Astrocyte of the hippocampus (primary cell): ENCODE measurements at places on chromosomes 16 and 17.
A peak's percentile ranks its signal among the peaks of the same experiment; 100 is the strongest.

DNA sequence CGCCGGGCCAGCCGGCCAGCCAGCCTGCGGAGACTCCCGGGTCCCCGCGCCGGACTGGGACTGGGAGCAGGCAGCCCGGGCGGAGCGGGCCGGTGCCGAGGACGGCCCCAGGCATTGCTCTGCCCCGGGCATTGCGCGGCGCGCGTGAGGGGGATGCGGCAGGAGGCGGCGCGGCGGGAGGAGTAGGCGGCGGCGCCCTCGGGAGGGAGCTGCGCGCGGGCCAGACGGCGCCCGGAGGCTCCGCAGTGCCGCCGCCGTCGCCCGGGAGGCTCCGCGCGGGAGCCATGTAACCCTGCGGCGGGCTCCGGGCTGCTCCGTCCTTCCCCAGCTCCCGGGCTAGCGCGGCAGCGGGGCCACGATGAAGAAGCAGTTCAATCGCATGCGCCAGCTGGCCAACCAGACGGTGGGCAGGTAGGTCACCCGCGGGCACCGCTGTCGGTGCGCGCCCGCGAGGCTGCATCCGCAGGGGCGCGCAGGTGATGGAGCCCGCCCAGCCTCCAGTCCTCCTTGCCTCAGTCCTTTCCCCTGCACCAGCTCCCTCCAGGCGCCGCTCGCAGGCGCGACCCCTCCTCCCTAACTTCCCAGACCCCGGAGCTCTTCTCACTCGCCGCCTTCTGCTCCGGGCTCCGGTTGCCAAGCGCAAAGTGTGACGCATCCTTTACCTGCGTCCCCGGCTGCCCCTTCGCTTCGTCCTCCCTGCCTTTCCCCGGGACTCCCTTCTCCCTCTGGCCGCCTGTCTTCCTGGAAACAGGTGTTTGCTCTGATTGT, at the start of gene ARHGAP44:
Gene ARHGAP44, plus strand, starts transcription at position 18 of the 768 bp plus-strand sequence. Its CDS starts 341 bp downstream, at position 359.
- DNase-seq: peak; percentile 87

- no peak for DNase-seq
Observed at GRCh38 chr16:30895627-30896260, 670 bp upstream of the CTF1 start.

DNA sequence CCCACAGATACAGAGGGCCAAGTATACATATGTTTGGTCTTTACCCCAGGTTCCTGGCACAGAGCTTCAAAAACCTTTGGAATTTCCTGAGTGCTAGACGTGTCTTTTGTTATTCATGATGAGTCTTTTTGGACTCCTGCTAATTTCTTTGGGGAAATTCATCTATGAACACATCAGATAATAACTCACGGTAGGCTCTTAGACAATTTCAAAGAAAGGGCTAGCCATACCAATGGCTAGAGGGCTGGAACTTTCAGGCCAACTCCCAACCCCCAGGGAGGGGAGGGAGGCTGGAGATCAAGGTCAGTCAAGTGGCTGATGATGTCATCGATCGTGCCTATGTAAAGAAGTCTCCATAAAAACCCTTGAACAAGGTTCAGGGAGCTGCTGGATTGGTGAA, 101.9 kb downstream of the STX8 start:
- DNase-seq: peak; percentile 76

DNA sequence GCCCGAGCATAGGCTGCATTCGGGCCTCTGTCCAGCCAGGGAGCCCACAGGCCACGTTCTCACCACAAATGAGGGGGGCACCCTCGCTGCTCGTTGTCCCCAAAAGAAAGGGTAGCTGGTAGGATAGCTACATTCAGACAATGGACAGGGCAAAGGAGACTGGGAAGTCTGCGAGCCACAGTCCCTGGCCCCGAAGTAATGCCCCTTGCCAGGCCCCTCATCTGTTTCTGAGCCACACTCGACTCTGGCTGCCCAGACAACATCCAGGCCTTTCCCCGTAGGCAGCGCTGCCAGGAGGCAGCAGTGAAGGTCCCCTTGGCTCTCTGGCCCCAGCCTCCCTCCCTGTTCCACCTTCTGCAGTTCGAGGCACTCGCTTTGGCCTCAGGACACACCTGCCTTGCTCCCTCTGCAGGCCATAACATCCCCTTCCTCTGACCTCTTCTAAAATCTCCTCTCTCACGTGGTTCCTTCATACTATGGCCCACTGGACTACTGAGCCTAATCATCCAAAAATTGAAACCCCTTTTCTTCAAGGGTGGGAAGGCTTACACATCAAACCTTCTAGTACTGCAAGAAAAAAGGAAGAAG, 12.2 kb downstream of the AIPL1 start:
- DNase-seq: no peak

DNA sequence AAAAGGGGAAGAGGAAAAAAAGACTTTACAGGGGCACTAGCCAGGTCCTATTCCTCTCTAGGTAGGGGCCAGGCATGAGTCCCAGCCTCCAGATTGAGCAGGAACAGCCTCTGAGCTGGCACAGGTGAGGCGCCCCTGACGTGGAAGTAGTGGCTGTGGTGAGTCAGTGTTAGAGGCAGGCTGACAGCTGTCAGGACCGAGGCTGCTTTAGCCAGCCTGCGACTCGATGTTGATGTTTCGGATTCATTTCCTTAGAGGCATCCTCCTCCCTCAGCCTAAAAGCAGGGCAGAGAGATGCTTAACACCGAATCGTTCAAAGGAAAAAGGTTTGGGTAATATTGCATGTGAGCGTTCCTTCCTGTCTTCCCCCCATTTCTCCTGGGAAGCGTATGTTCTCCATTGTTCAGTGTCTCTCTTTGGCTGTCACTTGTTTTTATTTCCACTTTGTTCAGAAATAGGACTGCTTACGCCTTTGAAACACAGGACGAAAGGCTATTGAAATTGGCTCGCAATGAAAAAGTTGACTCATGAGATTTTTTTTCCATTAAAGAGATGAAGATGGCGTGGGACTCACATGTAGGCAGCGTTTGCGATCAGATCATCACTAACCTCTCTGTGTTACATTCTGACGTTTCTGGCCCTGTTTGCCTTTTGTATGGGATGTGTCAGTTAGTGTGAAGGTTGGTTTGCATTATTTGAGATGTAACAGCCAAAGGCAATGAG, 1.3 kb downstream of the KIAA0513 start:
- DNase-seq: peak; percentile 55

- DNase-seq: no peak
Observed at GRCh38 chr17:56290802-56291118, 137.5 kb downstream of the ANKFN1 start.

DNA sequence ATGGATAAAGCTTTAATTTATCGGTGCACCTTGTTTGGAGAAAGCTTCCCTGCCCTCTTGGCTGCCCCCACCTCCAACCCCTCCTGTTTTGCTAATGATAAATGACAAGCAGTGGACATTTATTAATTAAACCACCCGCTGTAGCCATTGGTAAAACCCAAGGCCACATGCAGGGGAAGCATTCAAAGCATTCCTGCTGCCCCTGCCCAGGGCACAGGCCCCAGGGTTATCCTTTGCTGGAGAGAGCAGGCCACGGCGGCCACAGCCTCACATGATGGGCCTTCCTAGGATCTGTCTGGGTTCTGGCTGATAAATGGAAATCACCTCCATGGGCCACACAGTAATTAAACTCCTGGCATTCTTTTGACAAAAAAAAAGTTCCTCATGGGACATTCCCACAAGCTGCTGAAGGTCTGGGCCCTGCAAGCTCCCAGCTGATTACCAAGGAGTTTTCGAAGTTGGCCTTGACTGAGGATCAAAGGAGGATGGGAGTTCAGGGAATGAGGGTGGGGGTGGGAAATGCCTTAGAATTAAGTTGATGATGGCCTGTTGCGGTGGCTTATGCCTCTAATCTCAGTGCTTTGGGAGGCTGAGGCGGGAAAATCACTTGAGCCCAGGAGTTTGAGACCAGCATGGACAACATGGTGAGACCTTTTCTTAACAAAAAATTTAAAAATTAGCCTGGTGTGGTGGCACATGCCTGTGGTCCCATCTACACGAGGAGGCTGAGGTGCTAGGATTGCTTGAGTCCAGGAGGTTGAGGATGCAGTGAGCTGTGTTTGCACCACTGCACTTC, 35.5 kb downstream of the SOST start:
- DNase-seq: peak; percentile 37

- peak; percentile 68 for DNase-seq
Observed at GRCh38 chr17:65198653-65199382, 61.6 kb downstream of the RGS9 start.

DNA sequence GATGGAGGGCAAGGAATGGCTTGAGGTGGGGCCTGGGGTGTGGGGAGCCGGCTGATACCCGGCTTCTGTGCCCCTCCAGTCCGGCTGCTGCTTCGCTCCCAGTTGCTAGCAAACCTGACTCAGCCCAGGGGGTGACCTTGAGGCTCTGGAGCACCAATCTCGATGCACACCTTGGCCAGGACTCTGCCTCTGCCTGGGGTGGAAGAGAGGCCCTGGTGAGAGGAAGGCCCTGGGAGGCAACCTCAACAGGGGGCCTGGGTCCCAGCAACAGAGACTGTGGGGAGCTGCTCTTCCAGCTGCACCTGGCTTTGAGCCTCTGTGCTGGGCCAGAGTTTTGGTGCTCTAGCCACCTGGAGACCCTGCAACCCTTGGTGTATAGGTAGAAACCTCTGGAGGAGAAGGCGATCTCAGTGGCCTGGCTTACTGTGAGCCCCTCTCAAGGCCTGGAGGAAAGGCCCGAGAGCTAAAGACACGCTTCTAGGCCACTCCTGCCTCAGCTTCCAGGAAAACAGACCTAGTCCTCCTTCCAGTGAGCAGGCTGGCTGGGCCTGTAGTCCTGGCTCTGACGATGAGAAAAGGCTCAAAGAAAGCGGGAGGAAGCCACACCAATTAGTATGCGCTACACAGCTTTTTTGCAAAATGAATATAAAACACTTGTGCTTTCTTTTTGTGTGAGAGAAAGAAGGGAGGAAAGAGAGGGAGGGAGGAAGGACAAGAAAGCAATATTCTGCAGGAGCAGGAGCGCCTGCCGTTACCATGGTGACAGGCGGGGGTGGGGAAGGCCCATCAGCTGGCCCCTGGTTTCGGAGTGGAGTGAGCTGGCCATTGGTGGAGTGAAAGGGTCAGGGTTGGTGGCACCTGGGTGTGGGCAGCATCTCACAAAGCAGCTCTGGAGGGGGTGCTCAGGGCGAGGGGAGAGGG, 51.0 kb downstream of the VAC14 start:
- DNase-seq: no peak

GRCh38 chr16:4597174-4597573, 17.5 kb downstream of the UBALD1 start:
- DNase-seq: no peak

DNA sequence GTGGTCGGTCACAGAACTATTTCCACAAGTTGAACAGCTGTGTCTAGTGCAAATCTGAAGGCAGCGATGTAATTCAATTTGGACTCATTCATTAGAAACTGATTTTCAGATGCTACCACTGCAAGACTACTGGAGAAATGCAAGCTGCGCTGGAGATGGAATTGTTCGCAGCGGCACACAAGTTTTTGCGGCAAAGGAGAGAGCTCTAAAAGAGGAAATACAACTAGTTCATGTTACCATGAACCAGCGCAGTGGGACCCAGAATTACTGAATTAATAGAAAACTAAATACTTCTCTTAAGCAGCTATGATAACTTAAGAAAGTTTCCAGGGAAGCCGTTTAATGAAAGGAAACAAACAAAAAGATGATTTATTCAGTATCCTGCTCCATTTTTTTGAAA, 1.9 kb downstream of the CREBBP start:
- DNase-seq: peak; percentile 41

- DNase-seq: no peak
Observed at GRCh38 chr17:81302861-81303333, 7.8 kb upstream of the SLC38A10 start.

DNA sequence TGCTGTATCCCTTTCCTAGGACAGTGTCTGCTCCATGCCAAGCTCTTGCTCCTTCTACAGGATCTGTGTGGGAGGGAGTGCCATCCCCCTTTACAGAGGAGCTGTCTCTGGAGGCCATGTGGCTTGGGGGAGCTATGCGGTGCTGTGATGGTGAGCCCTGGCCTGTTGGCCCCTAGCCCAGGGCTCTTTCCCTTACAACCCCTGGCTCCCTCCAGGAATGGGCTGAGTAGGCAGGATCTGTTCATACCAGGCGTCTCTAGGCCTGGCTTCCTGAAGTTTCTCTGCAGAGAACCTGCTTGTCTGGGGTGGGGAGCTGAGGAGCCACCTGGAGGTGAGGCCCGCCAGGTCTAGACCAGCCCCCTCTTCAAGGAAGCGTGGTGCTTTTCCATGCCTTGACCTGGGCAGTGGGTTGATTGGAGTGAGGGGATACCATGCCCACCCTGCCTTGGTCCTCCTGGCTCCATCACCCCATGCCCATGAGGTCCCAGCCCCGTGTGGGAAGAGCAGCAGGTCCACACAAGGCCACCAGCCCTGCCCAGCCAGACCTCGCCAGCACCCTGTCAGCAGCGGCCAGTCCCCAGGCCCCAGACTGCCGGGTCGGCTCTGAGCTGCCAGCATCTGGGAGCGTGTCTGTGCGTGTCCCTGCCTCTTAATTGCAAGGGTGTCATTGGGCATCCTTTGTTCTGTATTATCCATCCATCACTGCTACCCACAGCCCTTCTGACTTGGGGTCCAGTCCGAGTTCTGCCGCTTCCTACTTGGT, 14.7 kb downstream of the LLGL2 start:
- peak; percentile 36 for DNase-seq
